Stromal cell of bone marrow (primary cell): ENCODE measurements at places on chromosomes 4 and X.

- DNase-seq: no peak
These were observed 295.6 kb downstream of the EVC2 start for GRCh38 chr4:5412751-5413150.

DNA sequence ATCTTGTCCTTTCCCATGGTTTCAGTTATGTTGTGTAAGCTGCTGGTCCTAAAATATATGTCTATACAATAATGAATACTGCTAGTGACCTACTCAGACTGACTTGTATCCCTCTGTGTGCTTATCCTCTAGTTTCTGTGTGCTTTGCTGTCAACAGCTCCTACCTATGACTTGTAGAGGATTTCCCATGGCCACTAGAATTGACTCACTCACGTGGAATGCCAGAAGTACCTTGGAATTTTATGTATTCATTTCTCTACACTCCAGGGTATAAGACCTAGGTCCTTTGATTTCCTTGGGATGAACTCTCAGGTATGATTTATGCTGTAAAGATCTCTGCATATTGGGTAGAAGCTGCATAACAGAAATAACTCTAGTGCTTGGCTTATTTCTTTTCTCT, 279.9 kb upstream of the SLIT2 start:
- DNase-seq: no peak

- no peak for DNase-seq
These were observed 2313.1 kb upstream of the AGA start for GRCh38 chr4:179755322-179755721.

GRCh38 chr4:89100853-89101252, 10.5 kb upstream of the TIGD2 start:
- no peak for DNase-seq

GRCh38 chr4:38190717-38191178, 230.6 kb downstream of the PTTG2 start:
- peak; percentile 82 for DNase-seq

- no peak for DNase-seq
These were observed 40.2 kb downstream of the HMX1 start for GRCh38 chr4:8831221-8832112.

DNA sequence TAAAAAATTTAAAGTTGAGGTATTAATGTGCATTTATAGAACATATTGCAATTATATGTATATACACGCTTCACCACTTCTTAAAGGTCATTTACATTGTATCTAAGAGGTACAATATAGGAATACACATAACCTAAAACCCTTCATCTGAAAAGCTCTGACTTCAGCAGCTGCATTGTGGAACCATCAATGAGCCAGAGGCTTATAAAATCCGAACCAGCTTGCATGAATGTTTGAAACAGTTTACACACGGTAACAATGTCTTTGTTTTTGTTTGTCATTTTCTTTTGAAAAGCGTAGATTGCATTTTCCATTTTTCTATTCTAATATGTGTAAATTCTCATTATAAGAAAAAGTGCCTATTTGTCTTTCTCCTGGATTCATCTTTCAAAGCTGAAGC, 221.6 kb downstream of the DCLK2 start:
- DNase-seq: no peak

DNA sequence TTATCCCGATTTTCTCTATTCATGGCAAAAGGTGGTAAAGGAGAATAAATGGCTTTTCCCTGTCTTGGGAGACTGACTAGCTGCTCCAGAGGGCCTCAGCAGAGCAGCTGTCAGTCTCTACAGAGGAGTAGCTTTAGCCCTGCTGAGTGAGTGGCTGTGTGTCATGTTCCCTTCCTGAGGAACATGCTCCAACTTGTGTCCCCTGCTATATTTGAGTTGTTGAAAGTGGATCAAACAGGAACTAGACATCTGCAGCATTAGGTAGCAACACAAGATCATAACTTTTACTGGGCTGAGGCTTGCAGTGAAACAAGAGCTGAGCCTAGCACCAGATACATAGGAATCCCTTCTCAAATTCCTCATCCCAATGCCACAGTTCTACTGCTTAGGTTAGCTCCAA, 26.7 kb upstream of the PLAC1 start:
- DNase-seq: no peak

DNA sequence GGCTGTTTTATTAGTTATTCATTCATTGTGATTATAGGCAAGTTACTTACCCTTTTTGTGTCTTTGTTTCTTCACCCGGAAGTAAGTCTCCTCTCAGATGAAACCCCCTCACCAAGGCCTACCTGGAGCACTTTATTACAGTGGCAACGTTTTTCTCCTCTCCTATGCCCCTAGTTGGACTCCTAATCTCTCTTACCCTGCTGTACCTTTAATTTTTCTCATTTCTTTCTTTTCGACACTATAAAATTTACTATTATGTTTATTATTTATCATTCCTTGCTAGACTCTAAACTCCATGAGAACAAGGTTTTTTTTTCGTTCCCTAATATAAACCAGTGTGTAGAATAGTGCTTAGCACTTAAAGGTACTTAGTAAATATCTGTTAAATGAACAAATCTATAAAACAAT, 17.5 kb downstream of the STAP1 start:
- DNase-seq: no peak

DNA sequence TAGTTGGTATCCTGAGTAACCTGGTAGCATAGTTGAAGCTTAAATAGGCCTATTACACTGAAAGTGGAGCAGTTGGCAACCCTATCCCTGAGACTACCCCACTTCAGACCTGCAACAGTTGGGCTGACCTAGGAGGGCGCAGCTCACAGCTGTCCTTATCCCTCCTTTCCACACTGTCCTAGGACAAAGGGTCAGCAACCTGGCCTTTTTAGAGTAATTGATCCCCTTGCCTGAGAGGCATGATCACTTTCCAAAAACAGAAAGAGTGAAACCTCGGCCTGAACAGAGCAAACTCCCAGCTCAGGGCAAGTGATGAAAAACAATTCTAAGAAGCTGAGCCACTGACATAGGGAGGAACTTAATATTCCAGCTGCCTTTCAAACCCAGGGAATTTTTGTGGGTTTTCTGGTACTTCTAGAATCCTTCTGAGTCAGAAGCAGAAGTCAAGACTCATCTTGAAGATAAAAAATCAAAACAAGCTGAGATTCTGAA, 94.9 kb upstream of the MYOZ2 start:
- peak; percentile 84 for DNase-seq

GRCh38 chr4:182018691-182019090, 224.5 kb upstream of the TENM3 start:
- DNase-seq: no peak

- no peak for DNase-seq
These were observed 11.4 kb downstream of the MAOB start for GRCh38 chrX:43870758-43871419.

- no peak for DNase-seq
These were observed 33.5 kb downstream of the PTPN13 start for GRCh38 chr4:86627462-86628135.

- no peak for DNase-seq
These were observed 353.3 kb downstream of the OPHN1 start for GRCh38 chrX:68079961-68080360.

GRCh38 chr4:30753316-30753715, 33.1 kb downstream of the PCDH7 start:
- no peak for DNase-seq

GRCh38 chr4:158580064-158580463, 58.4 kb downstream of the RXFP1 start:
- no peak for DNase-seq

- DNase-seq: no peak
These were observed 36.4 kb downstream of the QDPR start for GRCh38 chr4:17475481-17475880.

- no peak for DNase-seq
These were observed 238.1 kb upstream of the DIAPH2 start for GRCh38 chrX:96446524-96446923.

DNA sequence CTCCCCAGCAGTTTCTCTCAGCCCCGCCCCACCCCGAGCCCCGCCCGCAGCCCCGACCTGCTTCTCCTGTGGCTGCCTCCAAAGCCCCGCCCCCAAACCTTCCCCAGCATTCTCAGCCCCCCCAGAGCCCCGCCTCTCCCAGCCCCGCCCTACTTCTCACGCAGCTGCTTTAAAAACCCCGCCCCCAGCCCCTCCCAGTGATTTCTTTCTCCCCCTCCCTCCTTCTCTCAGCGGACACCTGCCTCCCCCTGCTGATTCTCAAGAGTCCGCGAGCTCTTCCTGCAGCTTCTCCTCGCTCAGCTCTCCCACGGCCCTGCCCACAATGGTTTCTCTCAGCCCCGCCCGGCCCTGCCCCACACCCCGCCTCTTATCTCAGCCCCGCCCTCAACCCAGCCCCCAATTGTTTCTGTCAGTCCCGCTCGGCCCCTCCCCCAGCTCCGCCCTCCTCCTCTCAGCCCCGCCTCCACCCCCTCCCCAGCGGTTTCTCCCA, 636 bp upstream of the EOLA1 start:
- peak; percentile 73 for DNase-seq

- no peak for DNase-seq
These were observed 1.2 kb upstream of the SLC2A9 start for GRCh38 chr4:10022346-10023049.

GRCh38 chr4:57591073-57591472, 480.9 kb upstream of the IGFBP7 start:
- DNase-seq: no peak

GRCh38 chr4:188976644-188977115, 837.4 kb downstream of the TRIML1 start:
- DNase-seq: peak; percentile 49

DNA sequence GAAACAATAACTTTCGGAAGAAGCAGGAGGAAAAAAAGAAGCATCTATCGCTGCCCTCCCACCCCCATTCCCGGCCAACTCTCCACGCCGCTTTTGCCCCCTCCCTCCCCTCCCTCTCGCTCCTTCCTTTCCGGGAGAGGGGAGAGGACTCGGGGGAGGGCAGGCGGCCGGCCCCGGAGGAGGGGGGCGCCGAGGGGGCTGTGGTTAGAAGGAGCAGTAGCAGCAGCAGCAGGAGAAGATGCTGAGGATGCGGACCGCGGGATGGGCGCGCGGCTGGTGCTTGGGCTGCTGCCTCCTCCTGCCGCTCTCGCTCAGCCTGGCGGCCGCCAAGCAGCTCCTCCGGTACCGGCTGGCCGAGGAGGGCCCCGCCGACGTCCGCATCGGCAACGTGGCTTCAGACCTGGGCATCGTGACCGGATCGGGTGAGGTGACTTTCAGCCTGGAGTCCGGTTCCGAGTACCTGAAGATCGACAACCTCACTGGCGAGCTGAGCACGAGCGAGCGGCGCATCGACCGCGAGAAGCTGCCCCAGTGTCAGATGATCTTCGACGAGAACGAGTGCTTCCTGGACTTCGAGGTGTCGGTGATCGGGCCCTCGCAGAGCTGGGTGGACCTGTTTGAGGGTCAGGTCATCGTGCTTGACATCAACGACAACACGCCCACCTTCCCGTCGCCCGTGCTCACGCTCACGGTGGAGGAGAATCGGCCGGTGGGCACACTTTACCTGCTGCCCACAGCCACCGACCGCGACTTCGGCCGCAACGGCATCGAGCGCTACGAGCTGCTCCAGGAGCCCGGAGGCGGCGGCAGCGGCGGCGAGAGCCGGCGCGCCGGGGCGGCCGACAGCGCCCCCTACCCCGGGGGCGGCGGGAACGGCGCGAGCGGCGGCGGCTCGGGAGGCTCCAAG, 1.3 kb downstream of the PCDH7 start:
- DNase-seq: no peak

DNA sequence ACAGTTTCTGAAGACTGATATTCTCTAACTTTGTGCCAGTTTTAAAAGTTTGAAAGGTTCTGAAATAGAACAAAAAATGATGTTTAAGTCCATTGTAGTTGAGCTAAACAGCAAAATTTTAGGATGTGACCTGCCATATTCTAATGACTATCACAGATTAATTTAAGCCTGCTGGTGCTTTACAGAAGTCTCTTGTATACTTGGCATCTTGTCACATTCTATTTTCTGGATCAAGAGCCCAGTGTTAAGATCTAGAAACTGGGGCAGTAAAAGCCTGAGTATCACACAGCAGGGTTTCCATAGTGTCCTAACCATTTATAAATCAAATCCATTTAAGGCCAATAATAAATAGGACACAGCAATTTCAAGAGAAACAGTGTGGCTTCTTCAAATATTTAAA, 12.4 kb downstream of the FSTL5 start:
- DNase-seq: no peak

- DNase-seq: no peak
These were observed 156.2 kb upstream of the SLC7A11 start for GRCh38 chr4:138398322-138398721.

DNA sequence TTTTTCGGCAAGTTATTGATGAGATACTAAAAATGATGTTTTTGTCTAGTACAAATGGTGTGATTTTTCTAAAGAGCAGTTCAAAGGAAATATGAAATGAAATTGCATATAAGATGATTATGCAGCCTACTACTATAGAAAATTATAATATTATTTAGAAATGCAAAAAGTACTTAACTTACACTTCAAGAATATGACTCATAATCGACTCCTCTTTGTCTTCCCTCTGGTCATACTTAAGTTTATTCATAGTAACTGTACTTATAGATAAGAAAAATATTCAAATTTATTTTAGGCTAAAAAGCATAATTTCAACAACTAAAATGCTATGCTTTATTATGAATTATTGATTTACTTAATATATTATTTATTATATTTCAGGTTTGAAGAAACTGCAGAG, 33.2 kb downstream of the CEP44 start:
- no peak for DNase-seq

- DNase-seq: no peak
These were observed at the start of gene GPR50 for GRCh38 chrX:151176231-151176750. Gene GPR50 (plus strand): TSS chrX:151176584. CDS start chrX:151176722, 138 bp downstream.

DNA sequence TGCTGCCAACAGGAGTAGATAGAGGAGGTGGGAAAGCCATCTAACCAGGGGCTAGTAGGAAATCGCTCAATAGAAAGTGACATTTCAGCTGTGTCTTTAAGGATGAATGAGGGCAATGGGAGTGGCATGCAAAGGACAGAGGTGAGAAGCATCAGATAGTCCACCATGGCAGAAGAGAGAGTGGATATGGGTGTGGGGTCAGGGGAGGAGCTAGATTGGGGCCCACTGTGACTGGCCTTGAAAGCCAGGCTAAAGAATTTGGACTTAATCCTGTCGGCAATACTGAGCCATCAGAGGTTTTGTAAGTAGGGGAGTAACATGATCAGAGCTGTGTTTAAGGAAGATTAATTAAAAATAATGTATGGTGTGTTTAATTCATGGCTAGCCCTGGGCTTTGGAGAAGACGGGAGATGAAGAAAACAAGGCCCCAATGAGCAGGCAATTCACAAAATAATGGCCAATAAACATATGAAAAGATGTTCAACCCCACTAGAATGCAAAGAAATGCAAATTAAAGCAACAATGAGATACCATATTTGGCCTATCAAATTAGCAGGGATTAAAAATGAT, 98.1 kb upstream of the PJA1 start:
- DNase-seq: no peak
